Stimulated activated CD8-positive, alpha-beta memory T cell treated with anti-CD3 and anti-CD28 coated beads, Interleukin-2, amount 100 ng/mL, for 1 hour (primary cell): ENCODE measurements at places on chromosomes 2 and 18.

DNA sequence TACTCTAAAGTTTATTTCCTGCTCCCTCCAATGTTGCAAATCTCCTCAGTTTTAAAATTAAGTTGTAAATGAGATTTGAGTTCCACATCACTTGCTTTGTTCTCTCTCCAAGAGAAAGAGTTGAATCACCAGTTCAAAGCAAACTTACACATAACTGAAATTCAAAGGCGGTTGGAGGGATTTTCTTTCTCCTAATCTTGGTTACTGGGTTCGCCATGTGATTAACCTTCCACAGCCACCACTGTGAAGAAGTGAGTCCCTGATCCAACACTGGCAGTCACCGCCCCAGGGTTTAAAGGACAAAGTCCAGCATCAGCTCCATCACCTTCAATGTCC lies 247.1 kb downstream of the MYCN start:
- no peak for DNase-seq

DNA sequence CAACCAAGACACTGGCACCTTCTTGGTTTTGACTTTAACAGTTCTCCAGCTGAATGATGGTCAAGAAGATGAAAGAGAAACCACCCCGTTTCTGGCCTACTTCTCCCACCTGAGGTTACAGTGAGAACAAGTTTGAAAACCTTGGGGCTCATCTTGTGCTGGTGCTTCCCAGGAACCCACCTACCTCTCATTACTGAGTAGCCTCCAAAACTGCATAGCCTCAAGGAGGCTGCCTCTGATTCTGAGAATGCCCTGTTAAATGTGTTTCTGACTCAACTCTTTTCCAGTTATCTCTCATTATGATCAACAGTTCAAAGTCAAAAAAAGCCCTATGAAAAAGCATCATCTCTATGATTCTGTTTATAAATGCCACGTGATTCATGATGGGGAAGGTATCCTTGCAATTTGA lies 121.9 kb downstream of the CACNB4 start:
- no peak for DNase-seq

GRCh38 chr2:241094172-241094571 lies 7.9 kb downstream of the MTERF4 start:
- no peak for DNase-seq

GRCh38 chr2:188964976-188965546 lies 9.1 kb upstream of the COL3A1 start:
- DNase-seq: no peak

DNA sequence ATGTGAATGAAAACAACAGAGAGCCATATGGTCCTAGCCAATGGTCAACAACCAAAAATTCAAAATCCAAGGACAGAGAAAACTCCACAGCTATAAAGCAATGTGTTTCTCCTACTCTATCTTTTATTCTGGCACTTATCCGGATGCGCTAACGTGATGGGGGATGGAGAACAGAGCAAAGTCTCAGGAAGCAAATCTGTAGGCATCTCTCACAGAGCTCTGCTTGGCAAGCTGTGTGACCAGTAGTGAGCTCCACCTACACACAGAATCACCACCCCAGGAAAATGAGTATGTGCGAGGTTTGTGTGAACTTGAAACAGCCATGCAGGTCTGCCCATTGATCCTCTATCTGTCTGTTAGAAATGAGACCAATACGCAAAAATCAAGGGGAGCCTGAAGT lies 584.3 kb downstream of the BCL11A start:
- DNase-seq: no peak

- no peak for DNase-seq
Observed at GRCh38 chr2:195649629-195650190, 7.3 kb upstream of the SLC39A10 start.

DNA sequence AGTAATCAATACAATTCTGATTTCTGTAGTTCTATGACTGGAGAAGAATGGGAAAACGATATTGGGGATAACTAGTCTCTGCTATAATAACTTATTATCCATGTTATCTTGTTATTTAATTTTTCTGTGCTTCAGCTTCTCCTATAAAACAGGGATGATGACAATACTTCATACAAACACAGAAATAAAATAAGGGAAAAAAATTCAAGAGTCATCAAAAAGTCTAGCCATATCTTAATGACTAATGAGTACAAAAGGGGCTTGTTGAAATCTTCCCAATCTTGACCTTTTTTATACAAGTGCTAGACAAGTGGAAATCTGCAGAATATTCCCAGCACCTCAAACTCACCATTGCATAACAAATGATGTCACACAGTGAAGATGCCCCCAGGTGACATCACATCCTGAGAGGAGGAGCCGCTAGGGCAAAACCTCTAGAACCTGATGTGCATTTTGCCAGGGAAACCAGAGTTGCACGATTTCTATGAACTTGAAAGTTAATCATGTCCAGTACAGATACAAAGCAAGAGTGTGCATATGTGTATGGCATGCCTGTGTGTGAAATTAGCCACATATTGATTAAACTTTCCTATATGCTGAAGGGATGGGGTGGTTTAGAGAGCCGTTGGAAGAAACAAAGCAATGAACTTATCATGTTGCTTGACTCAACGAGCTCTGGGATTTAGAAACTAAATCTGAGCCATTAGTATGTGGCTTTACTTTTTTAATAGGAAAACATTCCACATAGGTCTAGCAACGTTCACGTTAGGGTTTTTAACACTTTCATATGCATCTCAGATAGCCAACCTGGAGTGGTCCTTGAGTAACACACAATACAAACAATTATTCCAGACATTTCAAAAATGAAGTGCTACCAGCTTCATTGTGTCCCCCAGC lies 278.9 kb downstream of the SLC4A3 start:
- no peak for DNase-seq

GRCh38 chr2:20444993-20445910 lies 1.6 kb upstream of the RHOB start:
- DNase-seq: no peak

DNA sequence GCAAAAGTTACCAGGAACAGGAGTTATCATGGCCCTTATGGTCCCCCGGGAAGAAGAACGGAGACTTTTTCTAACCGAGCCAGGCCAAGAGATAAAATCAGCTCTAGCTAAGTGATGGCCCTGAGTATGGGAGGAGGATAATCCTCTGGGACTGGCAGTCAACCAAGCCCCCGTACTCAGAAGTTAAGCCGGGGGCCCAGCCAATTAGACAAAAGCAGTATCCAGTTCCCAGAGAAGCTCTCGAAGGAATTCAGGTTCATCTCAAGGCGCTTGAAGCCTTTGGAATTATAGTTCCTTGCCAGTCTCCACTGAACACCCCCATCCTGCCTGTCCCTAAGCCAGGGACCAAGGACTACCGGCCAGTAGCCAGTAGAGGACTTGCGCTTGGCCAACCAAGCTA lies 365.3 kb upstream of the TCF4 start:
- no peak for DNase-seq

DNA sequence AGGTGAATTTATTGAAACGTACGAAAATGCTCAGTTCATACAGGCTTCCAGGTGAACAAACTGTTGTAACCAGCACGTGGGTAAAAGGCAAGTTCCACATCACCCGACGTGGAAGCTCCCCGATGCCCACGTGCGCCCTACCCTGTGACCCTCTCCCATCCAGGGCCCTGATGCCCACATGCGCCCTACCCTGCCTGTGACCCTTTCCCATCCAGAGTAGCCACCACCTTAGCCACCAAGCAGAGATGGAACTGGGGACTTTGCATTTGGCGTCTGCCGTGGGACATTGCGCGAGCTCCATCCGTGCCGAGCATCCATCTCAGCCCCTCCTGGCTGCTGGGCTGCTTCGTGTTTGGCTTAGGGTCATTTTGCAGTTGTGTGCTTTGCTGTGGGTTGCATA lies 37.5 kb downstream of the ANO7 start:
- no peak for DNase-seq

- no peak for DNase-seq
Observed at GRCh38 chr2:191797942-191798876, 48.7 kb downstream of the CAVIN2 start.

DNA sequence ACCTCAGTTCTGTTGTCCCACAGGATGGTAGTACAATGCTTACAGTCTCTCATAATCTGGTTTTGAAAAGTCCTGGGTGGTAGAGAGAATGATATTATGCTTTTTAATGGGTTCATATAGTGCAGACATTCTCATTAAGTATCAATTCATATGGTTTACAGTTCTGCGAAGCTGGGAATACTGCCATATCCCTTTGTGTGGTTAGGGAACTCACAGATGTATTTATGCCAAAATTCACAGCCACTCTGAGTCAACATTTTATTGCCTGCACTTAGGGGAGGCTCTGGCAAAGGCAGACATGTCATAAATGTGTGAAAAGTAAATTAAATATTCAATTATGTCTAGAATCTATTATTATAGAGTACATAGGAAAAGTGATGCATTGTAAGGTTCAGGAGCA lies 808.2 kb downstream of the SUCLG1 start:
- no peak for DNase-seq

DNA sequence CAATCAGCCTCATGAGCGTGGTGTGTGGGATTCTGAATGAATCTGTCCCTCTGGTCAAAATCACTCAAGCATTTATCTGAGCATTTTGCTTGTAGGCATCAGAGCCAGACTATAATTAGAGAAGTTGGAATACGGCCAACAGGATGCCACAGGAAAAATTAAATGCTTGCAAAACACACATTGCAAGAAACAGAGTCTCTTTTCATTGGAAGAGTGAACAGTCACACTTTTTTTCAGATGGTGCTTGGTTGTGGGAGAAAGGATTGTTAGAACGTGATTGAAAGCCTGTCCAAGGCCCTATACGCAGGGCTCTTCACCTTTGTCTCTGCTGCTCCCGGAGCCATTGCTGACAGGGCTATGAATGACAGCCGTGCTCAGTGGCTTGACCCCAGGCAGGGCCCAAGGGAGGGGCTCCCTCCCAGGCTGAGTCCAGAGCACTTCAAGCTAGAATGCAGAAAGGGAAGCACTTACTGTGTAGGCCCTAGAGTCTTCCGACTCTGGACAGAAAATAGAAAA lies 59.8 kb downstream of the SNTG2 start:
- no peak for DNase-seq

- no peak for DNase-seq
Observed at GRCh38 chr18:22221350-22221749, 52.0 kb downstream of the GATA6 start.

DNA sequence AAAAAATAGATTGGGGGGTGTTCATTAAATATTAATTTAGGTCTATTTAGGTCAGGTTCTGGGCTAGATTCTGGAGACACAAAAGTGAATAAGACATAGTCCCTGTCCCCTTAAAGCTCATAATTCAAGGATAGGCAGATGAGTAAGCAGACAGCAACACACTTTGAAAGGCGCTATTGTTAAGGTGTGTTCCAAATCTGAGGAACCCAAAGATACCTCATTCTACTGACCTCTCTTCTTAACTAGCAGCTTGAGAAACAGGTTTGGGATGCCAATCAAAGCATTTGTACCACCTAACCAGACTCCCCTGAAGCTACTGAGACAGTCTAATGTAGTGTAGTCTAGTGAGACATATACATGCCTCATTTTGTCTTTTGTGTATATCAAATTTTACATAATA lies 34.8 kb downstream of the SEMA4F start:
- DNase-seq: no peak

DNA sequence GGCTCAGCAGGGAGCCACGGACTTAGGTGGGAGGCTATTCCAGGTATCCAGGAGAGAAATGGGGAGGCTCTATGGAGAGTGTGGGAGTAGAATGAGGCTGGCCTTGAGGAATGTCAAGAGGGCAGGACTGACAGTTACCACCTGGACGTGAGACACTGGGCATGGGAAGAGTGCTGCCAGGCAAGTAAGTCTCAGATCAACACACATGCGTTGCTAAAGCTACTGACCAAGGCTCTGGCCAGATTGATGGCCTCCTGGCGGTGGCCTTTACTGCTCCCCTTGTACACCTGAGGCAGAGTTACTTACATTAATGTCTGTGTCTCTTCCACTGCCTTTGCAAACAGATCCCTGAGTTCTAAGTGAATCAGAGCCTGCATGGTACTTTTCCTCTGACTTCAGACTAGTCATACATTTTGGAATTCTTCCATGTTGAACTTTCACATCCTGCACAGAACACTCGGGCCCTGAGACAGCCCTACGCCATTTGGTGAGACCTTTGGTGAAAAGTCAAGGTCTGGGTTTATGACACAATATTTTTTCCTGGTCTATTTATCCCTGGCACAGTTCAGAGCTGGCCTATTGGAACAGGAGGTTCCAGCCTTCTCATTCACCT lies 398.8 kb upstream of the TRIB2 start:
- no peak for DNase-seq

GRCh38 chr2:231717281-231718171 lies 9.2 kb downstream of the PTMA start:
- no peak for DNase-seq

DNA sequence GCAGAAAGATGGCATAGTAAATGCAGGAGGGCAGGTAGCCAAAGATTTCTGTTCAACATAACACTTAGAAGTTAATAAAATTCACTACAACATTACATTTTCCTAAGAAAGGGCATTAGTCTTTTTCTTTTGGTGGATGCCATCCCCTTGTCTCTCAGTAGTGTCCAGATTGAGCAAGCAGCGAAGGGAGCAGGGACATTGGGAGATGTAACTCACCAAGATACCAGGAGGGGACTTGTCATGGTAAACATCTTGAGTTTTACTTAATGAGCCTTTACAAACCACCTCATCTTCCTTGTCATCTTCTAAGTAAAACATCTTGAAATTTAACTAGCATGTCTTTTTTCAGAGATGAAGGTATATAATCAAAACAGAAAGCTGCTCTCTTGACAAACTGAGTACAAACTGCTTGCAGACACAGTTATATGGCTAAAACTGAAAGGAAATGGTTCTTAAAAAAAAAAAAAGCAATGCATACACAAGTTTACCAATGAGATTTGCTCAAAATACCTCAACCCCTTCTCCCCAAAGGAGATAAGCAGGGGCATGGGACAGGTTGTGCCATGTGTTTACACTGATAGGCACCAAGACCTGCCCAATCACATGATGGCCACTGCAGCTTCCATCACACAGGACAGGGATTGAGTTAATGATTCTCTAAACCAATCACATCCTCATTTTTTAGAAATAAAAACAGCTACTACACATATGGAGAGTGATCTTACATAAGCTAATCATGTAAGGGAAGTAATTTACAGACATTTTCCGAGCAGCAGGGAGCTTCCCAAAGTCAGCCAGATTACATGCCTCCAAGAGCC lies 30.3 kb downstream of the LPIN2 start:
- no peak for DNase-seq

- no peak for DNase-seq
Observed at GRCh38 chr2:96809951-96810782, 5.9 kb upstream of the CNNM3 start.

- no peak for DNase-seq
Observed at GRCh38 chr18:12113999-12114646, 20.5 kb downstream of the ANKRD62 start.

DNA sequence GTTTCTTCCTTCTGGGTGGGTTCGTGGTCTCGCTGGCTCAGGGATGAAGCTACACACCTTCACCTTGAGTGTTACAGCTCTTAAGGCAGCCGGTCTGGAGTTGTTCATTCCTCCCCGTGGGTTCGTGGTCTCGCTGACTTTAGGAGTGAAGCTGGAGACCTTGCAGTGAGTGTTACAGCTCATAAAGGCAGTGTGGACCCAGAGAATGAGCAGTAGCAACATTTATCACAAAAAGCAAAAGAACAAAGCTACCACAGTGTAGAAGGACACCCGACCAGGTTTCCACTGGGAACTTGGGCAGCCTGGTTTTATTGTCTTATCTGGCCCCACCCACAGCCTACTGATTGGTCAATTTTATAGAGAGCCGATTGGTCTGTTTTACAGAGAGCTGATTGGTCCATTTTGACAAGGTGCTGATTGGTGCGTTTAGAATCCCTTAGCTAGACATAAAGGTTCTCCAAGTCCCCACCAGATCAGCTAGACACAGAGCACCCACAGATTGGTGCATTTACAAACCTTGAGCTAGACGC lies 20.1 kb upstream of the ROCK1 start:
- no peak for DNase-seq
